ENCODE measurements at places on chromosomes 6 and 20.

DNA sequence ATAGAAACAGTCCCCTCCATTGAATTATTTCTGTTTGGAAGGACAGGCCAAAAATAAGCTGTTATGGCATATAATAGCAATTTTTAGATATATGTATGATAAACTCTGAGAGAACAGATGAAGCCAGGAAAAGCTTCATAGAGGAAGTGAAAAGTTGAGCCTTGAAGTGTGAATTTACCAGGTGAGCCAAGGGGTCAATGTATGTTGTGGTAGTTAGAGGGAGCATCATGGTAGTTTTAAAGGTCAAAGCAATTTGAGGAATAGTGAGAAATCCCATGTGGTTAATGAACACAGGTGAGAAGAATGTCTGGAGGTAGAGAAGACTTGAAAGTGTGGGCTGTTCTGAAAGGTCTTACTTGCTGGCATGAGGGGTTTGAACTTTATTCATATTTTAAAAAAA, 47.0 kb downstream of the COL19A1 start:
- DNase-seq = no peak

DNA sequence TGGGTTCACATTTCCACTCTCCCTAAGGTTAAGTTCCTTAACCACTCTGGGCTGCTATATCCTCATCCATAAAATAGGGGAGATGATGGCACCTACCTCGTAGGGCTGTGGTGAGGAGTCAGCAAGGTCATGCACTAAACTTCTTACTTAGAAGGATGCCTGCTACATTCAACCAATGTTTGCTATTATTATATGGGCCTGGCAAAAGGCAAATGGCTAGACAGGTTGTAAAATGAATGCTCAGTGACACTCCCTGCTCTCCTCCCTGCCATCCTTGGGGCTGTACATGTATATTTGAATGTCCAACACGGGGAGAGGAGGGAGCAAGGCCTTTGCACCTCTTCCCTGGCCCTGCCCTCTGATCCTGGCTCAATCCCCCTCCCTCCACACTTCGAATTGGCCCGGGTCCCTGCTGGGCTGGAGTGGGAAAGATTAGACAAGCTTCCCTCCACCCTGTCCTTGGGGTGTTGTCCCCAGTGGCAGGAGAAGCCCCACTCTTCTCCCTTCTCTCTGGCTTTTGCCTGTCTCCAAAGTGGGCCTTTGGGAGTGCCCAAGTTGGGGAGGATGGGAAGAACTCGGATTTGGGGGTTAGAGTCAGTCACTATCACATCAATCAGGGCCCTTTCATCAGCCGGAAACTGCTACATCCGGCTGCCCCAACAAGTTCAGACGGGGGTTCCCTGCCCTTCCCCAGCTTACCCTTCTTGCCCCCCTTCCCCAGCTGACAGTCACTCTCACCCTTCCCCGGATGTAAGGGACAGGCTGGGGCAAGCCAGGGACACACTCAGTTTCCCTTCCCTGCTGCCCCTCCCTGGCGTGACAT, 36.3 kb upstream of the VEGFA start:
- DNase-seq = peak; percentile 29

DNA sequence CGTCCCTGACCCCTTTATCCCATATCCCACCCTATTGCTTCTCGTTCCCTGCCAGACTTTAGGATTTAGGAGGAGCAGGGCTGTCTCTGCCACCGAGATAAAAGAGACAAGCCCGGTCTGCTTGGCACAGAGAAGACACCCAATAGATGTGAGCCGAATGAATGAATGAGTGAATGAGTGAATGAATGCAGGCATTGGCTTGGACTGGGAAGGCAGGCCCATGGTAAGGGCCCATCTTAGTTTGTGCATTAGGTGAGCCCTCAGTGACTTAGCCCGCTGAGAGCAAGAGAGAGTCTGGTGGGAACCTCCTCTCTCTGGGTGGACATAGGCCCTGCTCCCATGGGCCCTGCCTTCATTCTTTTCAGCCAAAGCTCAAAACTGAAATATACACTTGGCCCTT, 879 bp upstream of the BPIFB6 start:
- no peak for DNase-seq

GRCh38 chr6:107657755-107658461, 166.2 kb downstream of the SCML4 start:
- peak; percentile 39 for DNase-seq

- DNase-seq = no peak
Observed at GRCh38 chr6:26592649-26593048, 4.1 kb upstream of the ABT1 start.

DNA sequence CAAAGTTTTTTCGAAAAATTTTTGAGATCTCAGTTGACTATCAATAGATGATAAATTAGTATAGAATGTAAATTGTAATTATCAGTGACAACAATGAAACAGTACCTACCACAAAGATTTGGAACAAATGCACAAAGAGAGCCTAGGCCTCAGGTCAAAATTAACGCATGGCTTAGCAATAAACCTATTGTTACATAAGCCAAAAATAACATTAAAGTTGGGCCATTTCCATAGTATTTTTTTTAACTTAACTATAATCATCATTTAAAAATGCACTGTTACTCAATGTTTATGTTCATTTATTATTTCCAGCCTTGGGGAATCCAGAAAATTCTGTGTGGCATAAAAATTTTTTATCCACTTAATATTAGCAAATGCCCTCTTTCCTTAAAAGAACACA, 117.0 kb downstream of the EPB41L2 start:
- no peak for DNase-seq

GRCh38 chr20:51321343-51322163, 221.0 kb downstream of the NFATC2 start:
- DNase-seq = no peak

- DNase-seq = no peak
Observed at GRCh38 chr6:139883776-139884175, 509.3 kb upstream of the CITED2 start.
